Motor neuron (in vitro differentiated cells): ENCODE measurements at places on chromosomes 7 and 10. TPM values are rescaled to one million over a fixed set of nuclear protein-coding genes. Genes with fewer than 3 reads are reported as not detected.

Gene CRYGN
- 0.29 and 0.59 TPM in 2 replicates for total RNA-seq

Gene FEZF1
- total RNA-seq = not detected in 2 replicates

Gene BUD31
- total RNA-seq = 178 and 181 TPM in 2 replicates

Gene CRTAC1
- 8.0 and 8.5 TPM in 2 replicates for total RNA-seq

Gene AQP1
- total RNA-seq = 0.71 and 0.82 TPM in 2 replicates

Gene FBXW4
- total RNA-seq = 33.8 and 34.3 TPM in 2 replicates

Gene SFTPA1
- 0.38 TPM in 1 of 2 replicates, not detected in the other for total RNA-seq

Gene ANKRD1
- total RNA-seq = 0.14 and 0.31 TPM in 2 replicates

Gene AGFG2
- total RNA-seq = 9.0 and 10.1 TPM in 2 replicates

Gene PLPP4
- total RNA-seq = 5.4 and 11.4 TPM in 2 replicates

Gene ZNF467
- 6.7 and 7.7 TPM in 2 replicates for total RNA-seq

Gene MACC1
- total RNA-seq = 0.17 and 0.19 TPM in 2 replicates

Gene GPC2
- total RNA-seq = 17.0 and 21.3 TPM in 2 replicates

Gene LRRC4
- 6.9 and 7.2 TPM in 2 replicates for total RNA-seq

Gene DBF4
- total RNA-seq = 8.1 and 9.3 TPM in 2 replicates

Gene SLC16A9
- total RNA-seq = 29.8 and 31.7 TPM in 2 replicates

Gene PDE1C
- total RNA-seq = 36.4 and 43.8 TPM in 2 replicates

Gene PARP12
- 15.4 and 16.0 TPM in 2 replicates for total RNA-seq

Gene WNT8B
- not detected in 2 replicates for total RNA-seq

Gene USP54
- 26.2 and 26.9 TPM in 2 replicates for total RNA-seq

Gene GALNT11
- 31.6 and 35.1 TPM in 2 replicates for total RNA-seq

Gene POM121C
- 10.4 and 15.8 TPM in 2 replicates for total RNA-seq

Gene NRCAM
- 81.6 and 81.9 TPM in 2 replicates for total RNA-seq

Gene CH25H
- total RNA-seq = 0.18 TPM in 1 of 2 replicates, not detected in the other

Gene ZMIZ1
- 15.8 and 18.5 TPM in 2 replicates for total RNA-seq

Gene NKX2-3
- not detected in 2 replicates for total RNA-seq

Gene RELN
- total RNA-seq = 35.2 and 35.9 TPM in 2 replicates

Gene TDRD1
- total RNA-seq = 0.05 TPM in 1 of 2 replicates, not detected in the other

Gene NCAPG2
- total RNA-seq = 3.7 and 4.1 TPM in 2 replicates

Gene PLAC9
- total RNA-seq = 22.4 and 26.1 TPM in 2 replicates

Gene GNAT3
- not detected in 2 replicates for total RNA-seq

Gene GNG11
- total RNA-seq = 0.98 and 1.1 TPM in 2 replicates

Gene PNLIPRP2
- not detected in 2 replicates for total RNA-seq
